ENCODE measurements at places on chromosomes 2 and 18. TPM values are rescaled to one million over a fixed set of nuclear protein-coding genes. Genes with fewer than 3 reads are reported as not detected.

RUFY4 gene
- not detected for total RNA-seq

PARD3B gene
- total RNA-seq: 15.9 TPM

HRH4 gene
- not detected for total RNA-seq

ERICH2 gene
- not detected for total RNA-seq

SFT2D3 gene
- 18.8 TPM for total RNA-seq

GPBAR1 gene
- 0.14 TPM for total RNA-seq

ABCA12 gene
- 0.12 TPM for total RNA-seq

ARPC2 gene
- 159 TPM for total RNA-seq

PROC gene
- not detected for total RNA-seq

NT5DC4 gene
- total RNA-seq: not detected

CYS1 gene
- total RNA-seq: not detected

LRRC30 gene
- not detected for total RNA-seq

FEV gene
- total RNA-seq: not detected

C2orf78 gene
- total RNA-seq: not detected

CELF4 gene
- 1.9 TPM for total RNA-seq

RPIA gene
- 30.8 TPM for total RNA-seq

All from neural crest cell (in vitro differentiated cells).